ENCODE measurements at places on chromosomes 4 and X.

DNA sequence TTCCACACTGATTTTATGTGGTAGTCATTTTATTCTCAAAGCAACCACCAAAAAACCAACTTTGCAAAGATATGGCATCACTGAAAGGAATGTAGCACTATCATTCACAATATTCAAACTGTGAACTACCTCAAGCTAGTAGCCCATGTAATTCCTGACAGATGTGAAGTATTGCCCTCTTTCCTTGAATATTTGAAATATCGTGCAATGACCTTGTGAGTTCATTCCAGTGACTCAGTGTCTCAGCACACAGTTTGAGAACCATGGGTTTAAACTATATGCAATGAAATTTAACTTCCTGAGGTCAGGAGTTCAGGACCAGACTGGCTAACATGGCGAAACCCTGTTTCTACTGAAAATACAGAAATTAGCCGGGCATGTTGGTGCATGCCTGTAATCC, 20.9 kb upstream of the IQCM start:
- DNase-seq = peak; percentile 10

DNA sequence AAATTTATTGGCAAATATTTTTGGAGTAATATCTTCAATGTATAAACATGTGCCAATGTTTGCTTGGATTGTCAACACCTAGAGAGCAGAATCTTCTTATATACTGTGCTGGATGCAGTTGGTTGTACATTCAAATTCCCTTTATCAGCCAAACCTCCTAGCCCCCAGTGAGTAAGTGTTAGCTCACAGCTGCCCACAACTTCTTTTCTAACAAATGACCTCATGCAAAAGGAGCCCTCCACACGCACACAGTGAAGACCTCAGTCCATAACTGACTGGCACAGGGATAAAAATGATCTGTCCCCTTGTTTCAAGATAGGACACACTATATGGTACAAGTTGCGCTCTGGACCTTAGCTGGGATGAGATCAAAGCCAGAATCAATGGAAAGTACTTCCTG, 458.0 kb upstream of the NWD2 start:
- DNase-seq = no peak

DNA sequence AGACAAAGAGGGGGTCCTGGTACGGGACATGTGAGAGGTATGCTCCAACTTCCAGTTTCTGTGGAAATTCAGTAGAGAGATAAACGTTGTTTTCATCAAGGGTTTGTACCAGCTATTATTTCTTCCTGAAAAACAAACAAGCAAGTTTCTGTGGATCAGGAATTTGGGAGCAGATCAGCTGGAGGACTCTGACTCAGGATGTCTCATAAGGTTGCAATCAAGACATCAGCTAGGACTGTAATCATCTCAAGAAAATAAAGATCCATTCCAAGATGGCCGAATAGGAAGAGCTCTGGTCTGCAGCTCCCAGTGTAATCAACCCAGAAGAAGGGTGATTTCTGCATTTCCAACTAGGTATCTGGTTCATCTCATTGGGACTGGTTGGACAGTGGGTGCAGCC, 23.5 kb upstream of the NFKB1 start:
- DNase-seq = no peak

GRCh38 chr4:38923746-38924145, 56.1 kb downstream of the FAM114A1 start:
- no peak for DNase-seq

- DNase-seq = no peak
Measured at GRCh38 chr4:47215759-47216158, 184.4 kb downstream of the GABRB1 start.

GRCh38 chr4:98794565-98795205, 134.2 kb downstream of the EIF4E start:
- peak; percentile 33 for DNase-seq

DNA sequence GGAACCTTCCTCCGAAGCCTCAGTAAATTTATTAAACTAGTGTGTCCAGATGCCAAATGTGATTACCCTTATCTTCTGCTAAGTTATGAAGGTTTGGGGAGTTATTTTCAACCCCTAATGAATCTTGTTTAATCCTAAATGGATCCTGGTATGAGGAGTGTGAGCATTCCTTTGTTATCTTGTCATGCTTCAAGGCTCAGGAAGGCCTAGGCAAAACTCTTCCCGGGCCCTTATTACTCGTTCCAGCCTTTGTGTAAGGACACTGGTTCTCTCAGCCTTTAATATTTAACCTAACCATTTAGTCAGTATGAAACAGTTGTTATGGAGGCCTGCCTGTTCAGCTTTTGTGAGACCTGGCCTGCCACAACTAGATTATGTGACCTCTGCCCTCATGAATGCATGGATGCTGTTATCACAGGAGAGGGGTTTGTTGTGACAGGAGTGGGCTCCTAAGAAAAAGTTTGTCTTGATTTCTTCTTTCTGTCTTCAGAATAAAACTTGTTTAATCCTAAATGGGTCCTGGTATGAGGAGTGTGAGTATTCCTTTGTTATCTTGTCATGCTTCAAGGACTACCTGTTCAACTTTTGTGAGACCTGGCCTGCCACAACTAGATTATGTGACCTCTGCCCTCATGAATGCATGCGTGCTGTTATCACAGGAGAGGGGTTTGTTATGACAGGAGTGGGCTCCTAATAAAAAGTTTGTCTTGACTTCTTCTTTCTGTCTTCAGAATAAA, 181.7 kb downstream of the SLC39A8 start:
- DNase-seq = no peak

GRCh38 chr4:79198951-79199587, 126.8 kb downstream of the NAA11 start:
- DNase-seq = no peak

DNA sequence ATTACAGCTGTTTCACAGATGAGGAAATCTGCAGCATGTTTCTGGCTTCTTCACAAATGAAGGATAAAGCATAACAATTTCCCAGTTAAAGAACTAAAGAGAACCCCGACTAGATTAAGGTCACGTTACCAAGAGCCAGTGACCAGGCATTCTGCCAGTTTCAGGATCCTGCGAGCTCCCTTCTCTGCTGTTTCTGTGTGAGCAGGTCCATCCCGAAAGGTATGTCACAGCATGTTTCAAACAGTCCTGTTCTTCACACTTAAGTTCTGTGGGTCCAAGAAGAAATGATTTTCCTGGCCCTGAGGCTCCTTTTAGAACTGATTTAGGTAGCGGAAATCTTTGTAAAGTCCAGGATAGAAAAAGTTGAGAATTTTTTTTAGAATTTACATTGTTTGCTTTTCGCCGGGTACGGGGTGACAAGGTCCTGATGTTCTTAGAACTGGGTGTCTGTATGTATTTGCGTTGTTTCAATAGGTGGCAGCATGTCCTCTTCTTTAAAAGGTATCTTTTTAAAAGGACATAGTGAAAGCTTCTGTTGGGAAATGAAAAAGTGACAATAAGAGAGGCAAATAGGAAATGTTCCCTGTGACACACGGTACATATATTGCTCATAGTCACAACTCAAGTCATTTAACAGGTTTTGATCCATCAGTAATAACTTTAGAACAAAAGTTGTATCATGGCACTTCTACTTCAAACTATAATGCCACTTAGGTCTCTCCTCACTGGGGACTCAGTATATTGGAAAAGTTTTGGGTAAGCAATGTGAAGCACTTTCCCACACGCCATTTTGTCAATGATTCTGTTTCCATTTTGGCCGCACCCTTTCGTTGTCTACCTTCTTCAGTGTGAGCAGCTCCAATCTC, 18.4 kb downstream of the IL21 start:
- peak; percentile 32 for DNase-seq

GRCh38 chrX:56757327-56757726, 28.3 kb downstream of the NBDY start:
- DNase-seq = no peak

- no peak for DNase-seq
Measured at GRCh38 chr4:182215148-182215547, 28.1 kb upstream of the TENM3 start.

DNA sequence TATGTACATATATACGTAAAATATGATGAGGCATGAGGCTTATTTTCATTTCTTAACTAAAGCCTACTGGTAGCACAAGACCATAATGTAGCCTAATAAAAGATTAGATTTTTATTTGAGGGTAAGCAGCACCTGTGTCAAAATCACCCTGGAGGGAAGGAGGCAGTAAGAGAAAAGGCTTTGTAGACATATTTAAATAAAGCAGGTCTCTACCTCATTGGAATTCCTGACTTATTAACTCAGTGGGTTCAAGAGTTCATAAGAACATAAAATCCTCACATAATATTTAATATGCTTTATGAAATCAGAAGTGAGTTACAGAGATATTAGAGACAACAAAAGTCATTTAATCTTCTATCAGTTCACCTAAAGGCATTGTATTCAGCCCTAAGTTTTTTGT, 261.6 kb upstream of the ANKRD50 start:
- no peak for DNase-seq

DNA sequence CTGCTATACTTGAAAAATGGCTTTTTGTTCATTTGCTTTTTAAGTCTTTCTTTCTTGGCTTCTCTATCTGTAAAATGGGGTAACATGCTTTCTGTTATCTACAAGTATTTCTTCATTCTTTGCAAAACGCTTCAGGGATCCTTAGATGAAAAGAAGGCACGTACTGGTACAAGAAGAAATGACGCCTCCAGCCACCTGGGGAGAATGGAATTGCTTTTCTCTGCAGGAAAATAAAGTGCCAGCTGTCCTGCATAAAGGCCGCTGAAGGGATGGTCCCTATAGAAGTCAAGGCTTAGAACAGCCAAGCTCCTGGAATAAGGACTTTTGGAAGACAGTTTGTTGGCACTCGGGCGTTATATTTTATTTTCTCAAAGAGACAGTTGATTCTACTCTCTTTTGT, 210.8 kb upstream of the RASGEF1B start:
- no peak for DNase-seq

- no peak for DNase-seq
Measured at GRCh38 chr4:42104521-42104920, 47.9 kb downstream of the BEND4 start.

DNA sequence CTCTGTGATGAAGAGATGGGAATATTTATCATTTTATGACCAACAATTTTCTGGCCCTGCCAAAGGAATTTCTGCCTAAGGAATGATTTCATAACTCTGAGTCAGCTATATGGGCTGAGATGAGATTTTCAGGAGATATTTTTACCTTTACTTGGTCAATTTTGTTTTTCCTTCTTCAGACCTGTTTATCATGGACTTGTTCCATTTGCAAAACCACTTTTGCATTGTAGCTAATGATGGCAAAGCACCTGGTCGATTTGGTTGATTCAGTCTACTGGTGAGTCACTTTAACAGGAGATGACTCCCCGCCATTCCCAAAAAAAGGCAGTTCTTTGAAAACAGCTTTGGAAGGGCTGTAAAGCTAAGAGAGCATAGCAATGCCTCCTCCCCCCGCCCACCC, 53.3 kb downstream of the TEX13A start:
- no peak for DNase-seq

- no peak for DNase-seq
Measured at GRCh38 chrX:10415306-10416001, 204.9 kb downstream of the MID1 start.

- DNase-seq = no peak
Measured at GRCh38 chr4:1770245-1770644, 22.8 kb upstream of the FGFR3 start.

GRCh38 chrX:29376584-29376983, 789.3 kb downstream of the IL1RAPL1 start:
- DNase-seq = no peak
